ENCODE measurements at places on chromosomes 16 and 17.

- no peak for DNase-seq
Measured at GRCh38 chr16:9499941-9500593, 408.6 kb downstream of the HAPSTR1 start.

GRCh38 chr17:28841901-28842281 lies 699 bp downstream of the FAM222B start:
- DNase-seq, result no peak

GRCh38 chr17:15998031-15998562 lies 1.4 kb downstream of the ZSWIM7 start:
- DNase-seq, result no peak

DNA sequence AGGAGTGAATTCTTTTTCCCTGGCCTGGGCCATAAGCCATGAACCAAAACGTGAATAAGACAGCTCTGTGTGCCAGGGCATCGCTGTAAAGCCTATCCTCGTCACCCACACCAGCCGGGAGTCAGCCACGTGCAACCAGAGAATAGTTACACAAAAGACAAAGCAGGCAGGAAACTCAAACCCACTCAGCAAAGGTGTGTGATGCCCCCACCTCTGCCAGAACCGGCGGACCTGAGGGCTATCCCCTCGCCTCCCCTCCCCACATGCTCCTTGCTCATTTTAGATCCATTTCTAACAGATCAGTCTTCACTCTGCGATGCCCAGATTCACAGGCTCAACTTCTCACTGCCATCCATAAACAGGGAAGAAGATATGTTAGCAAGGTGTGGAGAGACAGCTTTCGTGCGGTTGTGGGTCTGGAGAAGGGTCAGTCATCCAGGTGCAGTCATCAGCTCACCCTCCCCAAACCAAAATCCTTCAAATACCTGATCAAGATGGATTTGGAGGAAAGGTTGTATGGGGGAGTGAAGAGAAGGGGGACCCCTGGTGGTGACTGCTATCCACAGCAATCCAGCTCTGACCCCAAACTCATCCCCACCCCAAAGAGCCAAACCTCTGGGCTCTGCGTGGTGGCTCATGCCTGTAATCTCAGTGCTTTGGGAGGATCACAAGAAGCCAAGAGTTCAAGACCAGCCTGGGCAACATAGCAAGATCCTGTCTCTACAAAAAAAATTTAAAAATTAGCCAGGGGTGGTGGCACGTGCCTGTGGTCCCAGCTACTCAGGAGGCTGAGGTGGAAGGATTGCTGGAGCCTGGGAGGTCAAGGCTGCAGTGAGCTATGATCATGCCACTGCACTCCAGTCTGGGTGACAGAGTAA lies 219.2 kb downstream of the C16orf78 start:
- no peak for DNase-seq

DNA sequence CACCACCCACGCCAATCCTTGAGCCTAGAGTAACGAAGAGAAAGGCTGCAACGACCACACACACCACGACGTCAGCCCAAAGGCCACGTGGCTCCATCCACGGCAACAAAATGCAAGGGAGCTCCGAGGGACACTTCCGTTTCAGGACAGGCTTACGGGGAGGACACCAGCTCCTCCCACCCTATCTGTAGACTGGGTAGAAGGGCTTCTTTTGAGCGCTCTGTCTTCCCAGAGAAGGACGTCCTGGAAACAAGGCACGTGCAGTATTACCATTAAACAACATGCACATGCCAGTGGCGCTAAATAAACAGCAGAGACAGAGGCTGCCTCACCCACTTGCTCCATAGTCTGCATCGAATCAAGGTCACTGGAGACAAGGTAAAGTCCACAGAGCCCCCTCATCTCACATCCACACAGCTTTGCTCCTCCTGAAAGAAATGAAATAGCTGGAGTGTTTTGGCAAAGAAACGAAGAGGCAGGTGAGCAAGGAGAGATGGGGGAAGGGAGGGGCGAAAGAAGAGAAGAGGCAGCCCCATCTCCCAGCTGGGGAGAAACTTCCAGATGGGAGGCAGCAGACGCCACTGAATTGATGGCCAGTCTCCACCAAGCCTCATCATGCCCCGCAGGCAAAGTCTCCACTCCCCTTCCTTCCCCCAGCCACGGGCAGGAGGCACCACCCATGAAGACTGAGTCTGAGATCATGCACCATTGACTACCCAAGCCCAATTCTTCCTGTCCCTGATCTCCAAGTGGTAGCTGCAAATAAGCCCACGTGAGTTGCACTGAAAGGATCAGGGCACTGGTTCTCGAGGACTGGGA lies 24.0 kb downstream of the ZFHX3 start:
- DNase-seq, result no peak

DNA sequence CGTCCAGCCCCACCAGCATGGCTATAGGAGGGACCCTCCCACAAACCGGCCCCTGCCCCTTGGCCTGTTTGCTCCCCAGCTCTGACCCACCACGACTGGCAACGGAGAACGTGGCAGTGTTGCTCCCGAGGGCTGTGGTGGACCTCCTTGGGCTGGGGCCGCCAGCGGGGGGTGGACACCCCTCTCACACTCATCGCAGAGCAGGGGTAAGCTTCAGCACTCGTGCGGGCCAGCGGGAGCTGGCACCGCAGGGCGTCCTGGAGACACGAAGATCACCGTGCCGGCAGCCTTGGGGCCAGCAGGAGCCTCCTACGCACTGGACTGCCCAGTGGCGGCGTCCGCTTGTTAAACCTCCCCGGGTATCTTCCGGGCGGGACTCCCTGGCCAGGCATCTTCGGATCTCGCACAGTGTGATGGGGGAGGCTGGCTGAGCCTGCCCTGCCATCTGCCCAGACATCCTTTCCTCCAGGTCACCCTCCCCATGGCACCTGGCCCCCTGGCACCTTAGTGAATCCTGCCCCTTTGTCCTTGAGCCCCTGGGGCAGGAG lies 53.5 kb downstream of the ABR start:
- DNase-seq, result no peak

DNA sequence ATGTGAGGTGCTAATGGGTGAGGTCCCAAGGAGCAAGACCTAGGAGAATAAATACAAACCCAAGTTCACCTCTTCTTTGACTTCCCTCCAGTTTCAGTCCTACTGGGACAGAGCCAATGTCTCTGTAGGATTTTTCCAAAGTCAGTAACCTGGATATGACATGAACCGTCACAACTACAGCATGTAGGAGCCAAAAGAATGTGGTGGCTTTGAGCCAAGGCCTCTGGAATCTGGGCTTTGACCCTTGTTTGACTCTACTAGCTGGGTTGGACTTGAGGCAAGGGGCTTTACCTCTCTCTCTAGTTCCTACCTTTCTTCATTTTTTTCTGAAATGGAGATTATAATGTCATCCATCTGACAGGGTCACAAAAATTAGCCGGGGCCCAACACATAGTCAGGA lies 91.4 kb downstream of the CACNG3 start:
- no peak for DNase-seq

DNA sequence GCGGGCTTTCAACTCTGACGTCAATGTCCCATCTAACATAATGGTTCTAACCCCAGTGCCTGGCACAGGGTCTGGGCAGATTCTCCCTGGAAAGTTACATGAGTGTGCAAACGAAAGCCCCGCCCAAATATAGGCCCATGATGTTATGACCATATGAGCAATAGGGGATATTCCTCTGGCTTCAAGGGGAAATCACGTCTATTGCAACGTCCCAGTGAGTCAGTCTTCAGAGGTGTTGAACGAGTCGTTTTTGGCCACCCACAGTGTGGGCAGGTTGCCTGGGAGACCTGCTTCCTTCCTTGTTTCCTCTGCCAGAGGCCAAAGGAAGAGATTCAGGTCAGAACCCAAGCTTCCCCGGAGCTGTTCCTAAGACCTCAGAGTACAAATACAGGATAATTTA lies 30.3 kb downstream of the PIK3R5 start:
- no peak for DNase-seq

DNA sequence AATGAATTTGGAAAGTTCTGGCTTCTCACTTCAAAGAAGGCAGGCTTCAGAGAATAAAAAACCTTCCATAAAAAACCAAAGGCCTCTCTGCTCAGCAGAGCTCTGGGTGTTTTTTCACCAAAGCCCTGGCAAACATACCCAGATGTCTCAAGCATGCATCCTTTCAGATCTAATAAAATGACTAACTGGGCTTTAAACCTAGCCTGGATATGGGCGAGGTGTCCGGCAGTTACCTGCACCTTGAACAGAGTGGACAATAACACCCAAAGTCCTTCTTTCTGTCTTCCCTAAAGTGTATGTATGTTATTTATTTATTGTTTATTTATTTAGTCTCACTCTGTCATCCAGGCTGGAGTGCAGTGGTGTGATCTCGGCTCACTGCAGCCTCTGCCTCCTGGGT lies 469.3 kb downstream of the XYLT1 start:
- DNase-seq, result no peak

- no peak for DNase-seq
Measured at GRCh38 chr17:81831957-81832607, 1.0 kb downstream of the MCRIP1 start.

DNA sequence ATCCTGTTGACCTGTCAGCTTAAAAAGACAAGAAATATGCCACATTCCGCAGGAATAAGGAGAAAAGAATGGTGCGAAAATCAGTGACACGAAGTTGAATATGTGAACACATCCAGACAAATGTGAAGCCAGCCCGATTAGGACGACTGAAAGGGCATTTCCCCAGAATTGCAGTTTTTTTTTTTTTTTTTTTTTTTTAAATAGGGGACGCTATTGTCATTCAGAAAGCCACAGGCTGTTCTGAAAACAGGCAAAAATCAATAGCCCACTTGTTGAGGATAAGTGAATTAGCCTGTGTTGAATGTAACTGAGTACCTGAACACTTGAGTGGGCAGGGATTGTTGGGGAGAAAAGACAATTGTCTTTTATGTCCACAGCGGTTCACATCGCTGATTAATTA lies 507.1 kb downstream of the WWOX start:
- DNase-seq, result no peak

DNA sequence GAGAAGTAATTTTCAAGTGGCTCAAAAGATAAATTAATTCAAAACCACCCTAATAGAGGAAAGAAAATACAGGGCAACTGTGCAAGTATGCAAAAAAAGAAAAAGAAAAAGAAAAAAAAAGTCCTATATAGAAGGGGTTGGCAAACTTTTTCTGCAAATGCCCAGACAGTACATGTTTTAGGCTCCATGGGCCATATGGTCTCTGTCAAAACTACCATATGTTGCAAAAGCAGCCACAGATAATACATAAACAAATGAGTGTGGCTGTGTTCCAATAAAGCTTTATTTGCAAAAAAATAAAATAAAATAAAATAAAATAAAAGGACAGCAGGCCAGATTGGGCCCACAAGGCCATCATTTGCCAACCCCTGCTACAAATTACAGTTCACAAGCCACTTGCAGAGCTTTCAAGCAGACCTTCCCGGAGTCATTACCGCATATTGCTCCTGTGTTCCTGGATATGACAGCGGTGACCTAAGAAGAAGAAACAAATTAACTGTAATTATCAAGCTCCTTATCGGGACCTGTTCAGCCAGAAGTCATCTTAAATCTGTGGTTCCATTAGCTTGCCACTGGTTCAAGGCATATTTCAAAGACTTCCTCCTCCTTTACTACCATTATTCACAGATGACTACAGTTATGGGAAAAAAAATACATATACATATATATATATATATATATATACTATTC lies 15.9 kb downstream of the ZC3H7A start:
- DNase-seq, result no peak

DNA sequence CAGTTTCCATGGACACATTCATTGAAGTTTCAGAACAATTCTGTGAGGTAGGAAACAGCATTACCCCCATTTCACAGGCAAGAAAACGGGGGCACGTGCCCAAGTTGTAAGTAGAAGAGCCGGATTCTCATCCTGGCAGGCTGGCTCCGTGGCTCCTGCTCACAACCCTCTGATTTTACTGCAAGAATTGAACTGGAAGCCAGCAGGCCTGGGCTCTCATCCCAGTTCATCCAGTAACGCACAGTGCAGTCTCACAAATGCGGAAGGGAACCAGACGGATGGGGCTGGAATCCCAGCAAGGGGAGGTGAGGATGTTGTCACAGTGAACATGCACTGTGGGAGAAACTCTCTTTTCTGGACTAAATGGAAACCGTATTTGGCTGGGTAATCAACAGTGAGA lies 40.7 kb upstream of the DOC2B start:
- DNase-seq, result no peak
